ENCODE measurements at places on chromosomes 3 and 15. TPM values are rescaled to one million over a fixed set of nuclear protein-coding genes. Genes with fewer than 3 reads are reported as not detected.

ZPLD1 gene
- total RNA-seq, result 0.15 TPM

GOLGA8S gene
- total RNA-seq, result 0.16 TPM

- no peak for ATAC-seq
Observed at GRCh38 chr15:74622758-74623157, 7.1 kb downstream of the CLK3 start.

GRCh38 chr3:111200027-111200426 lies 128.4 kb downstream of the NECTIN3 start:
- no peak for ATAC-seq

- ATAC-seq, result peak; percentile 73
Observed at GRCh38 chr3:16103472-16103871, 71.0 kb upstream of the GALNT15 start.

DNA sequence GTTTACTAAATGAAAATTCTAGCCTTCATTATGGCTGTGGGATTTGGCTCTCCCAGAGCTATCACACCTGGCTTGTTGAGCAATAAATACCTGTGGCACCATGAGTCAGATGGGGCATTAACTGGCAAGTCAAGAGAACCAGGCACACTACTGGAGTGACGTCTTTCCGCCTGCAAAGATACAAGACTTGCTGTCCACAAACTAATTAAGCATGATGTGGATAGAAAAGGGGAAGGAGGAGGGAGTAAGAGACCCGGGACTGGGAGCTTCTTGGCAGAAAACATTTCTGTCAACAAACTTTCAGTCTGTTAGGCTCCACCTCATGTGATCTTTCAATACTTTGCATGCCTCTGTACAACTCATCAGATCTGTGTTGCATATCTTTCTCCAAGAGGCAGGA lies 56.5 kb downstream of the CLDN1 start:
- no peak for ATAC-seq
